ENCODE measurements at places on chromosomes 3 and 15.

- H3K4me1 ChIP-seq = no peaks in the 10 kb centered on the region
- H3K27me3 ChIP-seq = no peaks in the 10 kb centered on the region
- H3K36me3 ChIP-seq = no peaks in the 10 kb centered on the region
- H3K27ac ChIP-seq = no peak overlapping the region
These were observed 124.8 kb downstream of the CTNNB1 start for GRCh38 chr3:41324156-41324475.

GRCh38 chr15:90885432-90886290 is 1.4 kb downstream of the FES start:
- H3K27me3 ChIP-seq = no peaks in the 10 kb centered on the region
- H3K27ac ChIP-seq = peak overlapping the region; percentile 25
- H3K4me1 ChIP-seq = peaks cover 7% of the 10 kb centered on the region
- H3K36me3 ChIP-seq = peaks cover 63% of the 10 kb centered on the region
- H3K4me3 ChIP-seq = no peak overlapping the region

DNA sequence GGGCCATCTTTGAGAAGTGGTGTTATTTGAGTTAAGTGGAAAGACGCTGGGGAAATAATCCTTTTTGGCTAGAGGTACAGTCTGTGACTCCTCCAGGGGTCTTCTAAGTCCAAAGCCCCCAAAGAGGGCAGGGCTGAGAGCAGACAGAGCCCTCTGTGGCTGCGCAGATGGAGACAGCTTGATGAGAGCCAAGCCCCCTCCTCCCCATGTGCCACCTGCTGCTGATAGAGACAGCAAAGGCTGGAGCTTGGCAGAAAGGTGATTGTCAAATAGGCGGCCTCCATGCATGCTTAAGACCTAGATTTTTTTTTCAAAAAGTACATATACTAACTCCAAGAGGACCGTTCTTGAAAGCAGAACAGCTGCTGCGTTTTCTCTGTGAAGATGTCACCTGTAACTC is 72.4 kb downstream of the CRYGS start:
- H3K27ac ChIP-seq = no peak overlapping the region
- H3K4me3 ChIP-seq = no peak overlapping the region
- H3K36me3 ChIP-seq = no peaks in the 10 kb centered on the region
- no peak for DNase-seq
- no peaks in the 10 kb centered on the region for H3K27me3 ChIP-seq

GRCh38 chr3:193821151-193821668 is 228.2 kb downstream of the OPA1 start:
- no peaks in the 10 kb centered on the region for H3K36me3 ChIP-seq
- H3K4me3 ChIP-seq = no peak overlapping the region
- DNase-seq = no peak

- H3K4me3 ChIP-seq = no peak overlapping the region
- no peak for DNase-seq
- H3K4me1 ChIP-seq = no peaks in the 10 kb centered on the region
- H3K27me3 ChIP-seq = no peaks in the 10 kb centered on the region
- H3K36me3 ChIP-seq = no peaks in the 10 kb centered on the region
- H3K27ac ChIP-seq = no peak overlapping the region
These were observed 204.8 kb upstream of the ZPLD1 start for GRCh38 chr3:102230057-102230456.

- no peak overlapping the region for H3K4me3 ChIP-seq
- H3K4me1 ChIP-seq = peaks cover 4% of the 10 kb centered on the region
- peak overlapping the region; percentile 53 for H3K27ac ChIP-seq
These were observed 7.9 kb downstream of the MESP2 start for GRCh38 chr15:89783861-89784685.

- H3K4me1 ChIP-seq = peaks cover 2% of the 10 kb centered on the region
- DNase-seq = peak; percentile 69
These were observed 858 bp downstream of the NTRK3 start for GRCh38 chr15:88255484-88256278.

DNA sequence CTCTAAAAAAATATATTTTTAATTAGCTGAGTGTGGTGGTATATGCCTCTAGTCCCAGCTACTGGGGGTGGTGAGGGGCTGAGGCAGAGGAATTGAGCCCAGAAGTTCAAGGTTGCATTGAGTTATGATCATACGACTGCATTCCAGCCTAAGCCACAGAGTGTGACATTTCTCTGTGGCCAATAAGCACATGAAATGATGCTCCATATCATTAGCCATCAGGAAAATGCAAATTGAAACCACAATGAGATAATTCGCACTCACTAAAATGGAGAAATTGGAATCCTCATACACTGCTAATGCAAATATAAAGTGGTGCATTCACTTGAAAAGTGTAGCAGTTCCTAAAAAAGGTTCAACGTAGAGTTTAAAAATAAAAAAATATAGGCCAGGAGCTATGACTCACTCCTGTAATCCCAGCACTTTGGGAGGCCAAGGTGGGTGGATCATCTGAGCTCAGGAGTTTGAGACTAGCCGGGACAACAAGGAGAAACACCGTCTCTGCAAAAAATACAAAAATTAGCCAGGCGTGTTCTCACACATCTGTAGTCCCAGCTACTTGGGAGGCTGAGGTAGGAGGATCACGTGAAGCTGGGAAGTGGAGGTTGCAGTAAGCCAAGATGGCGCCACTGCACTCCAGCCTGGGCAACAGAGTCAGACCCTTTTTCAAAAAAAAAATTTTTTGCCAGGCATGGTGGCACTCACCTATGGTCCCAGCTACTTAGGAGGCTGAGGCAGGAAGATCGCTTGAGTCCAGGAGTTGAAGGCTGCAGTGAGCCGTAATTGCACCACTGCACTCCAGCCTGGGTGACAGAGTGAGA is 35.2 kb downstream of the IFT122 start:
- peaks cover 48% of the 10 kb centered on the region for H3K36me3 ChIP-seq
- DNase-seq = no peak
- no peak overlapping the region for H3K4me3 ChIP-seq
- H3K4me1 ChIP-seq = no peaks in the 10 kb centered on the region

DNA sequence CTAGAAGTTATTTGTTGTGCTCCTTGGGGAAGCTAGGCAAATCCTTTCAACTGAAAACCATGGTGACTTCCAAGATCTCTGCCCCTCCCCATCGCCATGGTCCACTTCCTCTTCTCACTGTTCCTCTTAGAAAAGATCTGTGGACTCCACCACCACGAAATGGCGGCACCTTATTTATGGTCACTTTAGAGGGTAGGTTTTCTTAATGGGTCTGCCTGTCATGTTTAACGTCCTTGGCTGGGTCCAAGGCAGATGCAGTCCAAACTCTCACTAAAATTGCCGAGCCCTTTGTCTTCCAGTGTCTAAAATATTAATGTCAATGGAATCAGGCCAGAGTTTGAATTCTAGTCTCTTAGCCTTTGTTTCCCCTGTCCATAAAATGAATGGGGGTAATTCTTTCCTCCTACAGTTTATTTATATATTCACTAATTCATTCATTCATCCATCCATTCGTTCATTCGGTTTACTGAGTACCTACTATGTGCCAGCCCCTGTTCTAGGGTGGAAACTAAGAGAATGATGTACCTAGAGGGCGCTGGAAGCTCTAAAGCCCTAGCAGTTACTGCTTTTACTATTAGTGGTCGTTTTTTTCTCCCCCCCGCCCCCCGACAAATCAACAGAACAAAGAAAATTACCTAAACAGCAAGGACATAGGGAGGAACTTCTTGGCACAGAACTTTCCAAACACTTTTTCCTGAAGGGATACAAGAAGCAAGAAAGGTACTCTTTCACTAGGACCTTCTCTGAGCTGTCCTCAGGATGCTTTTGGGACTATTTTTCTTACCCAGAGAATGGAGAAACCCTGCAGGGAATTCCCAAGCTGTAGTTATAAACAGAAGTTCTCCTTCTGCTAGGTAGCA is 657 bp downstream of the PATL2 start:
- H3K4me1 ChIP-seq = peaks cover 7% of the 10 kb centered on the region
- DNase-seq = peak; percentile 54
- peak overlapping the region; percentile 79 for H3K4me3 ChIP-seq
- H3K27me3 ChIP-seq = no peaks in the 10 kb centered on the region

- no peak for DNase-seq
- H3K4me1 ChIP-seq = peaks cover 13% of the 10 kb centered on the region
- H3K27ac ChIP-seq = no peak overlapping the region
- H3K4me3 ChIP-seq = no peak overlapping the region
- H3K36me3 ChIP-seq = no peaks in the 10 kb centered on the region
- no peaks in the 10 kb centered on the region for H3K27me3 ChIP-seq
These were observed 56.8 kb downstream of the NOX5 start for GRCh38 chr15:69071260-69071659.

- no peak overlapping the region for H3K27ac ChIP-seq
- no peaks in the 10 kb centered on the region for H3K27me3 ChIP-seq
- no peak overlapping the region for H3K4me3 ChIP-seq
These were observed 5.5 kb downstream of the PLD1 start for GRCh38 chr3:171804618-171805389.

GRCh38 chr3:187296058-187296457 is 4.5 kb upstream of the MASP1 start:
- no peaks in the 10 kb centered on the region for H3K36me3 ChIP-seq
- H3K4me3 ChIP-seq = no peak overlapping the region

- peaks cover 3% of the 10 kb centered on the region for H3K4me1 ChIP-seq
- no peaks in the 10 kb centered on the region for H3K27me3 ChIP-seq
- no peaks in the 10 kb centered on the region for H3K36me3 ChIP-seq
- H3K4me3 ChIP-seq = no peak overlapping the region
- H3K27ac ChIP-seq = no peak overlapping the region
These were observed 942.4 kb downstream of the FHIT start for GRCh38 chr3:60308808-60309207.

- H3K36me3 ChIP-seq = no peaks in the 10 kb centered on the region
- H3K4me3 ChIP-seq = no peak overlapping the region
- no peak overlapping the region for H3K27ac ChIP-seq
These were observed 103.8 kb upstream of the ADPGK start for GRCh38 chr15:72887376-72887775.

- no peaks in the 10 kb centered on the region for H3K27me3 ChIP-seq
- no peak overlapping the region for H3K27ac ChIP-seq
- H3K36me3 ChIP-seq = peaks cover 52% of the 10 kb centered on the region
These were observed 13.8 kb downstream of the BDH1 start for GRCh38 chr3:197541756-197542539.

- no peak overlapping the region for H3K27ac ChIP-seq
- H3K36me3 ChIP-seq = no peaks in the 10 kb centered on the region
- H3K4me3 ChIP-seq = no peak overlapping the region
- H3K4me1 ChIP-seq = peaks cover 3% of the 10 kb centered on the region
- DNase-seq = no peak
These were observed 356.4 kb downstream of the LPP start for GRCh38 chr3:188510366-188510765.

DNA sequence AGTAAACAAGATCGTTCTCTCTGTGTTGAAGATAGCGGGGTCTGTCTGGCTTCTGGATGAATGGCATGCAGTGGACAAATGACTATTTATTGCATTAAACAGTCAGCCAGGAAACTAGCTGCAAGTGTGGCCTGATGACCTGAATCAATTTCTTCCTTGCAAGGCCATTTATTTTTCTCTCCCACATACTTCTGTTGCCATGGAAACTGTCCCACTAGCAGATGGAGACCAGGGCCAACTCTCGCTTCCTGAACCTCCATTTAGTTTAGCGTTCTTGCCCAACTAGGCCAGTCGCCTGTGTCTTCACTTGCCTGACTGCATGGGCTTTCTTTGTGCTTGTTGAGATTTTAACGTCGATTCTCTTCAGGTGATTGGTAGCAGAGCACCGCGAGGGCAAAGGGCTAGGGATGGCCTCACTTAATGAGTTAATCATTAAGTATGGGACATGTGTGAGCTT is 27.6 kb downstream of the LMCD1 start:
- H3K36me3 ChIP-seq = no peaks in the 10 kb centered on the region
- no peaks in the 10 kb centered on the region for H3K27me3 ChIP-seq
- DNase-seq = peak; percentile 57
- no peak overlapping the region for H3K4me3 ChIP-seq
- no peak overlapping the region for H3K27ac ChIP-seq
- peaks cover 33% of the 10 kb centered on the region for H3K4me1 ChIP-seq

- H3K27ac ChIP-seq = no peak overlapping the region
- no peaks in the 10 kb centered on the region for H3K4me1 ChIP-seq
- DNase-seq = no peak
- peaks cover 2% of the 10 kb centered on the region for H3K27me3 ChIP-seq
- H3K4me3 ChIP-seq = no peak overlapping the region
These were observed 8.7 kb downstream of the ZBTB47 start for GRCh38 chr3:42662037-42662812.

DNA sequence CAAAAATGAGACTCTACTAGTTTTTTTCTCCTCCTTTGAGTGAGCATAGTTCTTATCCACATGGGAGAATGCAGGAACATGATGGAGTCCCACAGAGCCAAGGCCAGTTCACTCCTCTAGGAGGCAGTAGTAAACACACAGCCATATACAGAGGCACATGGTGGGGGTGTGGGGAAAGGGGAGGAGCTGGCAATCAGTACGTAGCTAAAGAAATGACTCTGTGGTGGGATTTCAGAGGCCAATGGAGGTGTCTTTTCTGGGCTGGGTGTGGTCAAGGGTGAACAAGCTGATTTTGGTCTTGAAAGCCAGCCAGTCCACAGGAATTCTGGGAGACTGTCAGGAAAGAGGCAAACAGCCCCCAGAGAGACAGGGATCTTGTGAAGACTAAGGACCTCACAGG is 6.6 kb upstream of the RAB11A start:
- no peak overlapping the region for H3K4me3 ChIP-seq
- H3K4me1 ChIP-seq = no peaks in the 10 kb centered on the region

- no peaks in the 10 kb centered on the region for H3K27me3 ChIP-seq
- peak; percentile 57 for DNase-seq
These were observed 149.9 kb downstream of the IGSF11 start for GRCh38 chr3:118884748-118885206.

DNA sequence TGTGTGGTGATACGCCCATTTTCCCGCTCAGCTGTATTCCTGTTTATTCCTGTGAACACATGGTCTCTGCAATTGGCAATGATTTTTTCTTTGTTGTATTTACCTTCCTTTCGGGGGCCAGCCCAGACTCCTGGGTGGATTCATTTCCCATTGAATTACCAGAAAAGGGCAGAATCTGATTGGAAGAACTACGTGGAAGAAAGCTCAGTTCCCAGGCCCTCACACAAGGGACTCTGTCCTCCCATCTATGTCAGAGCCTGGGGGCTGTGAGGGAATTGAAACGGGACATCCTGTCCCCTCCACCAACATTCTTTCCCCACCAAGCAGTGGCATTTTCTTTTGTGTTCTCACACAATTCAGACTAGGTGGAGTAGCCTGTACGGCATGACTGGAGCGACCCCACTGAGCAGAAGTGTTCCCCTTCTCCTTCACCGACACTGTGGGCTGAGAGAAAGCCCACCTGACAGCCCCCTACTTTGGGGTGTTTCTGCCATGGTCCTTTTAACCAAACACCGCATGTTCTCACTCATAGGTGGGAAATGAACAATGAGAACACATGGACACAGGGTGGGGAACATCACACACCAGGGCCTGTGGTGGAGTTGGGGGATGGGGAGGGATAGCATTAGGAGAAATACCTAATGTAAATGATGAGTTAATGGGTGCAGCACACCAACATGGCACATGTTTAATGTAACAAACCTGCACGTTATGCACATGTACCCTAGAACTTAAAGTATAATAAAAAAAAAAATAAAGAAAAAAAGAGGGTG is 32.1 kb upstream of the RFTN1 start:
- peak overlapping the region; percentile 70 for H3K27ac ChIP-seq
- H3K4me1 ChIP-seq = no peaks in the 10 kb centered on the region
- H3K4me3 ChIP-seq = no peak overlapping the region
- H3K27me3 ChIP-seq = no peaks in the 10 kb centered on the region
- DNase-seq = no peak
- no peaks in the 10 kb centered on the region for H3K36me3 ChIP-seq
